ENCODE measurements at places on chromosomes 2 and 18.

GRCh38 chr2:231646476-231646875 lies 53.8 kb downstream of the TEX44 start:
- no peak for DNase-seq

DNA sequence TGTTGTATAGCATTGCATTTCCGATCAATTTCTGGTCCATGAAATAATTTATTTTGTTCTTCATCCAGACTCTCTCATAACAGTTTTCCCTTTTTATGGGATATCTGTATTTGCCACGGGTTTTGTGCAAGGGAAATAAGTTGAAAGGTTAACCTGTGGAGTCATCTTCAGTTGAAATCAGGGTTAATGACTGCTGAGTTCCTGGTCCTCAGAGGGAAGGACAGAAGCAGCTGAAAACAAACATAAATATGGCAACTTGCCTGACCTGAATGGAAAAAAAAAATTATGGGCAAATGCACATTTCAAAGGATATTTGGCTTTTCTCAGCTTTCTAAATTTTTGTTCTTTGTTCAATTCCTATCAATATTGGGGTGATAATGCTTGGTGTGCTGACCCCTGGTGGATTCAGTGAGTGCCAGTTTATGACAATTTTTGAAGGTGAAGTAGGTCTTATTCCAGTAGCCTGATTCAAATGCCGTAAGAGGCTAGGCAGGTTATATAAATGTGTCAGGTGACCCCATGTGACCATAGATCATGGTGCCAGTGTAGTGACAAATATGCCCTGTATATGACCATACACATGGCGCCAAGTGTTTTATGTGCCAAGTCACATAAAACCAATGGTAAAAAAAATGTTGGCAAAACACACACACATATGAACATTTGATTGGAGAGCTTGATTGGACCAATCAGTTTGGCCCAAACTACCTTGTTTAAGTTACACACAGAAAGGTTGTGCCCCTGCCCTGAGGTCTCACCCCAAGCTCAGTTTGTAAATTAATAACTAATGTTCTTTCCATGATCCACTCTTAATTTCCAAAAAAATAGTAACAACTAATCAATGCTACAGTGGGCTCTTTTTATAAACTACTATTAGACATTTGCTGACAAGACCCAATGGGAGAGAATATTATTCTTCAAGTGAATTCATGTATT lies 47.6 kb upstream of the FAM124B start:
- DNase-seq = peak; percentile 47

DNA sequence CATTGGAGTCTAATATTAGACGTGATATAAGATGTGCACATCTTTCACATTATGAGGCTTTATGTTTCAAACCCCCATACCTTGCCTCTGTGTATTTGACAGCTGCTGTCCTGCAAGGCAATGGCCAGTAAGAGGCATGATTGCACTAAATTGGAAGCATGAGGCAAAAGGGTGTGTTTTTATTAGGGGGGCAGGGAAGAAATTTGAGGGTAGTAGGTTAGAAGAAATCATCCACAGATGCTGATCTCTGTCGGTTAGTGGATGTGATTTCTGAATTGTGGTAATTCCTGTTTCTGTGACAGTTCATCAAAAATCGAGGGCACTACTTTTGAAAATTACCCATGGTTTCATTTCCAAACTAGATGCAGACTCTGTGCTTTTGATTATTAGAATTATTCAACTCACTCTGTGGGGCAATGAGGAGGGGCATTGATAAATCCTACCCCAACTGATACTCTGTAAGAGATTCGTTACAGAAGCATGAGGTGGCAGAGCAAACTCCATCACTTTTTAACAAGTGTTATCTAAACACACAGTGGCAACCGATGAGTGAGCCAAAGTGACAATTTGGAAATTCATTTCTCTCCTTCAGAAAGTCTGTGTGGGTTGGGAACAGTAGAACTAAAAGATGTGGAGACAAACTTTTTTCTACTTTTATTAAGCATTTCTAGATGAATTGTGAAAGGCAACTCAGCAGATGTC lies 453.0 kb downstream of the ARHGAP15 start:
- peak; percentile 17 for DNase-seq

DNA sequence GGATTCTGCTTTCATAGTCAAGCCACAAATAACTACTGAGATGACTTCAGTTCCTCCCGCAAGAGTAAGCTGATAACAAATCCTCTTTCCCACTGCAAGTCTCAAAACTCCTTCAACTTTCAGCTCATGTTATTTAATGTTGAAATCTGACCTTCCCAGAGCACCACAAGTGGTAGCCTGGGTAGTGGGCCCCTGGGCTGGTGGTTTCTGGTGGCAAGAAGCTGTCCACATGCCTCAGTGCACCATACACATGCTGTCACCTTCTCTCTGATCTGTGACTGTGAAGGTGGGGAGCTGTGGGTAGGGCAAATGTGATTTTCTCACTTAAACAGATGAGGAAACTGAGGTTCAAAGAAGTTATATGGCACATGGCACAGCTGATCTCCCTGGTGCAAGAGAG lies 246.1 kb upstream of the EPAS1 start:
- DNase-seq = no peak

DNA sequence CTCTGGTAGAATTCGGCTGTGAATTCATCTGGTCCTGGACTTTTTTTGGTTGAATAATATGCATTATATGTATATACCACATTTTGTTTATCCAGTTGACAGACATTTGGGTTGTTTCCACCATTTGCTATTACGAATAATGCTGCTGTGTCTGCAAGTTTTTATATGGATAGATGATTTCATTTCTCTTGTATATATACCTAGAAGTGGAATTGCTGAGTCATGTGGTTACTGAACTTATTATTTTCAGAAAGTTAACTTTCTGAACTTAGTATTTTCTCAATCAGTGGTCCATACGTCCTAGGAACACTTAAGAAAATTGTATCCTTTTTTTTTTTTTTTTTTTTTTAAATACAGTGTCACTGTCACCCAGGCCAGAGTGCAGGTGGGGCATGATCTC lies 63.3 kb downstream of the RIF1 start:
- DNase-seq = no peak

GRCh38 chr2:37767959-37768925 lies 96.8 kb upstream of the CDC42EP3 start:
- peak; percentile 83 for DNase-seq

DNA sequence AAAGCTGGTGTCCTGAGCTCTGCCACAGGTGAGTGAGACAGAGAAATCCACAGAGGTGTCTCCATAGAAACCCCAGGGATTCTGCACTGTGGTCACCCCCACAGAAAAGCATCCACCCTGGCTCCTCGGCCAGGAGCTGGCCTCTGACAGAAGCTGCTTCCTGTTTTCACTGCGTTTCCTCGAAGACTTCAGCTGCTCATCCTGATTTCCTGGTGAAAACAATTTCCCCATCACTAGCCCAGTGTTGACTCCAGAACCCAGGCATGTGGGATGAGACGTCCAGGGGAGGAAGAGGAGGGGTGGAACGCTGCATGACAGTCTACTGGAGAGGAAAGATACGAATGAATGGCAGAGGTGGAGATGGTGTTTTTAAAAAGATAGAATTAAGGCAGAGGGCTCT lies 60.3 kb upstream of the GPR45 start:
- no peak for DNase-seq

GRCh38 chr2:86512034-86512433 lies 51.2 kb downstream of the CHMP3 start:
- DNase-seq = no peak

- no peak for DNase-seq
Observed at GRCh38 chr2:235001237-235002133, 49.7 kb downstream of the SH3BP4 start.

- DNase-seq = no peak
Observed at GRCh38 chr18:66046032-66046602, 295.3 kb downstream of the CDH7 start.

- DNase-seq = no peak
Observed at GRCh38 chr18:75088622-75089211, 120.2 kb downstream of the PTGR3 start.

DNA sequence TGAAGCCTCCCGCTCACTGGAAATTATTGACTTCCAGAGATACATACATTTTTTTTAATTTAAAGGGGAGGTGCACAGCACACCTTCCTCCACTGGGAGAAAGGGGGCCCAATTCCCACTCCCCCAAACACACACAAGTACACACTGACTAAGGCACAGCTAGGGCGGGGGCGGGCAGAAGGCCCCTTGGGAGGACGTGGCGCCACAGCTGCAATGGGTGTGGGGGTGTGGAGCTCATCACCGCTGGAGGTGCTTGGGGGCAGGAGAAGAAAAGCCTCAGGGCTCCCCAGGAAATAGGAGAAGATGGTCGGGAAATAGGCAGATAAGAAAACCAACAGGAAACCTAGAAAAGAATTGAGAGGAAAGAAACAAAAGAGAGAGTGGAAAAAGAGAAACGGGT lies 127.3 kb upstream of the FAM98A start:
- DNase-seq = no peak

DNA sequence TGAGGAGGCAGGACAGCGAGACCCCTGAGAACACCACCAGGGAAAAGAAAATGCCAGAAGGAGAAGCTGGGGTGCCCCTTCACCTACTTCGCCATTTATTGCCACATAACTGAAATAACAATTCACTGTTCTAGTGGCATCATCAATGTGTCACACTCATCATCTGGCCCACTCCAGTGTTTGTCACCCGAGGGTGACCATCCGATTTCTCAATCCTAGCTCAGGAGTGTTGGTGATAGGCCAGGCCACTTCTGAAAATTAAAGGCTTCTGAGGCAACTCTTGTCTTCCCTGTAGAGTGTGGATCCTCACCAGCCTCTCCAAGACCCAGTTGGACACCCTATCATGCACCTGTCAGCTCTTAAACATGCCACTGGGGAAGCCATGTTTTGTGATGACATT lies 62.9 kb upstream of the BZW1 start:
- DNase-seq = no peak

DNA sequence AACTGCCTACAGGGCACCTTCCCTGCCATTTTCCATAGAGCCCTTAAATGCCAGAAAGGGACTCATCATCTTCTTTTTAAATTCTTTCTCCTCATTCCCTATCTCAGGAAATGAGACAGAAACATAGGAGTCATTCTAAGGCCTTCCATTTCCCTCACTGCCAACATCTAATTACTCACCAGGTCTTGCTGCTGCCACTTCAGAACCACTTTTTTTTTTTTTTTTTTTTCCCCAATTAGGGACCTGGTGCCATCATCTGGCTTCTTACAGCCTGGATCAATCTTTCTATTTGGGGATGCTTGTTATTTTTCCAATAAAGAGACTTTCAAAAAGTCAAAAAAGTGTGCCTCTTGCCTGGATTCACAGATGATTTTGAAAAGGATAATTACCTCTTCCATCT lies 373.4 kb downstream of the LPIN1 start:
- DNase-seq = peak; percentile 43

DNA sequence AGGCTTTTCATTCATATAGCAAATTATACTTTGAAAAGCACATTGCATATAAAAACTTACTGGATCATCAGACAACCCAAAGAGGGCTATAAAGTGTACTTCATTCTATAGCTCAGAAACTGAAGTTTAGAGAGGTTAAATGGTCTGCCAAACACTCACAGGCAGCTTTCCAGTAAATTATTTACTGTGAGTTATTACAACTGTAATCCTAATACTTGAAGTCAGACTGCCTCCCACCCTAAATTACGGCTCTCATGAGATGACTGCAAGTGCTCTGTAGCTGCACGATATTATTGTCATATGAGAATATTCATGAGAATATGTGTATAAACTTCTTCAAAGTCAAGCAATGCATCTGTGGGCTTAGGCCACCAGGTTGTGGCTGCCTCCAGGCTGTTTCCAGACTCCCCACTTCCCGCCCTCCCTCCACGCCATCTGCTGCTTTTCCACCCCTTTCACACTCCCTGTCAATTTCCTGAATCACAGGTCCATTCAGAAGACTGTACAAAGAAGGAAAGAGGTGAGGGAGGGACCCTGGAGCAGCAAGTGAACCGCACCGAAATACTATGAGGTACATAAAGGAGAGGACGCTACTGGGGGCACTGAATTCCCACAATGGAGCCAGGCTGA lies 111.1 kb upstream of the SPOPL start:
- no peak for DNase-seq

GRCh38 chr2:36507408-36507812 lies 90.6 kb downstream of the FEZ2 start:
- DNase-seq = peak; percentile 61

DNA sequence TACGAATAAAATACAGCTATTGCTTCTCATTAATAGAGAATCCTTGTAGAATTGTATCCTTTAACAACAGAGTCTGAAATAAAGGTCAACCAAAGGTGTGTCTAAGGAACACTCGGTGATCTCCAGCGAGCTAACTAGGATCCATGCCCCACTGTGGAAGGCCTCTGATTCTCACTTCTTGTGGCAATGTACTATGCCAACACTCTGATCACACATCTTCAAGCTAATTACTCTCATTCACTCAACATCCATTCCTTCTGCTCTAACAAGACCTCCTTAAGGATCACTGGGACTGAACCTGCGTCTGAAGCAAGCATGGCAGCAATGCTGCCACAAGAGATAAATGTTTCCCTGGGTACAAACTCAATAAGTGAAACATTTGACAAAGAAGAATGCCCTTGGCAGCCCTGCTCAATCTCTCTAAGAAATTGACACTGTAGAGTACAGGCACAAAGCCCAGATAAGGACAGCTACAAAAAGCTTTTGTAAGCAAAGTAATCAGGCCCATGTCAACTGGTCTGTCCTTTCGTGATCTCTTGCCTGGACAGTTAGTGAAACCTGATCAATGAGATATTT lies 74.6 kb upstream of the PARD3B start:
- DNase-seq = no peak

DNA sequence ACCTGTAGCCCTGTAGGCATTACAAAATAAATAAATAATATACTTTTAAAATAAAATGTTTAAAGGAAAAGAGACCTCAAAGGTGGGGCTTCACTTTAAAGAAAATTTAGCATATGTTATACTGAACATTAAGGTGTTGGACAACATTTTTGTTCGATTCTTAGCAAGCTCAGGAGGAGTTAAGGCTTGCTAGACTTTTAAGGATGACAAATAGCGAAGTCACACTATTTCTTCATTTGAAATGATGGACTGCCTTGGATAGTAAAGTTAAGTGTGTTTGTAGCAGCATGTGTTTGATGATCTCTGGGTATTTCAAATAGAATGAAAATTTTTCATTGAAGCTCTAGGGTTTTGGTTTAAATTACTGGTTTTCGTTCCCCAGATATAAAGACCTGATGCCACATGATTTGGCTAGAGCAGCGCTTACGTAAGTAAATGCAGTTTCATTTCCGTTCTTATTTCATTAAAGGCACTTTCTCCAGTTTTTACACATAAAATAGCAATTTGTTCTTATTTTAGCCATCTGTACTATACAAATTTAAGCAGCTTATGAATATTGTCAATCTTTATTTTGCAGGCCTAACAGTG lies 24.9 kb downstream of the HADHB start:
- DNase-seq = no peak

GRCh38 chr2:23286031-23286757 lies 98.8 kb upstream of the KLHL29 start:
- DNase-seq = no peak

DNA sequence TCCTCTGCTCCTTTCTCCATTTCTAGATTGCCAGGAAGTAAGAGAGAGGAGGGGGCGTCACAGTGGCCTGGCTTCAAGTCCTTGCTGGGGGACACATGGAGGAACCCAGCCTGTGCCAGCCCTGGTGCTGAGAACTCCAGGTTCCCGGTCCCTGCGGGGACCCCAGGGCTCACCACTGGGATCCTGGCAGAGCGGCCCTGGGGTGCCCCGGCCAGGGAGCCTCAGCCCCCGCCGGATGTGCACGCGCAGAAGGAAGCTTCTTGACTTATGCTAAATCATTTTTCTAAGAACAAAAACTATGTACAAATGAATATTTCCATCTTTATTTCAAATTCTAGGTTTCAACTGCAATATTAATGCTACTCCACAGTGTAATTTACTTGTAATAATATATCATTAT lies 82.6 kb upstream of the SP3 start:
- no peak for DNase-seq

- no peak for DNase-seq
Observed at GRCh38 chr2:70531419-70532086, 22.1 kb downstream of the TGFA start.

Measured in AG20443 (cell line).